KG1 (cell line): ENCODE measurements at places on chromosomes 11 and 22.

DNA sequence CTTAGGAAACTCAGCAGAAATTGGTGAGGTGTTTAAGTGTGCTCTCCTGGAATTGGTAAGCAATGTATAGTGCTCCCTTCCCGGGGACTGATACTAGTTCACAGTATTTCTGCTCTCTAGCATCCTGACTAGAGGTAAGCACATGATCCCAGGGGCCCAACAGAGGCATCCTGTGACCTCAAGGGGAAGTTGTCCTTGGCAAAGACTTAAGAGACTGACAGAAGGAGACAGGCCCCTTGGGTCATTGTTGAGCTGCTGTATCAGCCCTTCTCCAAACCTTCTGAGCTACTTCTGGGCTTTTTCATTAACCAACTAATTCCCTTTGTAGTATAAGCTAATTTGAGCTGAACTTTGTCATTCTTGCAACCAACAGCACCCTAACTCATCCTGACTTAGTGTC, 4.3 kb upstream of the TBC1D22A start:
- no peak for DNase-seq

GRCh38 chr11:13344818-13345217, 67.2 kb downstream of the BMAL1 start:
- no peak for DNase-seq

- no peak for DNase-seq
Observed at GRCh38 chr11:19879307-19880087, 166.9 kb downstream of the NAV2 start.

- DNase-seq: no peak
Observed at GRCh38 chr11:118156531-118157185, 4.0 kb upstream of the SCN4B start.

- no peak for DNase-seq
Observed at GRCh38 chr22:28989484-28989883, 72.1 kb downstream of the C22orf31 start.

DNA sequence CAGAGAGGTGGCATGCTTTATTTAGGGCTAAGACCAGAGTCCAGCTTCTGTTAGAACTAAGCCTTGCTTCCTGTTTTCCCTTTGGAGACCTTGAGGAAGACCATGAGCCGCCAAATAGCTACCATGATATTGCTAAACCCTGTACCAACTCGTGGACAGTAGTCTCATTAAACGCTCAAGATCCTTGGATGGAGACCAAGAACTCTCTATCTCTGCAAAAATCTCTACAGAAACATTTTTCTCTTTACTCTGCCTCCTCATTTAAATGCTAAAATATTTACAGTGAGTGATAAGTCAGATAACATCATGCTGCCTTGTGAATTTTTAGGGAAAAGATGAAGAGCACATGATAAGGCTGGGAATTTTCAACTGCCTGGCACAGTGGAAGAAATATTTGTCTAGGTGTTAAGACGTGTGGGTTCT, 197.8 kb downstream of the MAML2 start:
- DNase-seq: no peak
